Mesothelial cell of epicardium (in vitro differentiated cells): ENCODE measurements at places on chromosomes 11 and 22.

- no peak for DNase-seq
Measured at GRCh38 chr11:26878959-26879581, 114.8 kb upstream of the FIBIN start.

GRCh38 chr11:10358696-10359095, 53.8 kb downstream of the ADM start:
- no peak for DNase-seq

DNA sequence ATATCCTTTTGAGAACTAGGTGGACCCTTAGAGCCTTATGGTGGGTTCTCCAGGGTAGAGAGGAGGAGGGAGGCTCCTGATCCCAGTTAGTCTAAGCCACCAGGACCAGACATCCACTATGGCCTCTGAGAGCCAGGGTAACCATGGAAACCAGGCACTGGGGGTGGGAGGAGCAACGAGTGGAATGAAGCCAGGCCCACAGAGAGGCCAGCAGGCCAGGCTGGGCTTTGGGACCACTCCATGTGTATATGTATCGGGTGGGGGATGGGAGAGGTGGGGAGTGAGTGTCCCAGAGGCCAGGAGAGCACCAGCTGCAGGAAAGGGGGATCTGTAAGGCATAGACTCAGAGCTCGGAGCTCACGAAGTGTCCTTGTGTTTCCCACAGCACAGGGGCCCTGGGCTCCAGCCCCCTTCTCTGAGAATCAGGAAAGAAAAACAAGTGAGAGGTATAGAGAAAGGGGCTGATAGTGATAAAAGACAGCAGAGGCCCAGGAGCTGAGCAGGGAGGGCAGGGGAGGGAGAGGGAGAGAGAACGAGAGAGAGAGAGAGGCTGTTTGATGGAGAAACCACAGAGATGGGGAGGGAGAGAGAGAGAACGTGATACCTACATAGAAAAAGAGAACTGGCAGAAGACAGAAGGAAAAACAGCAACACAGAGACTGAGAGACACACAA, 15.5 kb upstream of the TSPAN18 start:
- no peak for DNase-seq

DNA sequence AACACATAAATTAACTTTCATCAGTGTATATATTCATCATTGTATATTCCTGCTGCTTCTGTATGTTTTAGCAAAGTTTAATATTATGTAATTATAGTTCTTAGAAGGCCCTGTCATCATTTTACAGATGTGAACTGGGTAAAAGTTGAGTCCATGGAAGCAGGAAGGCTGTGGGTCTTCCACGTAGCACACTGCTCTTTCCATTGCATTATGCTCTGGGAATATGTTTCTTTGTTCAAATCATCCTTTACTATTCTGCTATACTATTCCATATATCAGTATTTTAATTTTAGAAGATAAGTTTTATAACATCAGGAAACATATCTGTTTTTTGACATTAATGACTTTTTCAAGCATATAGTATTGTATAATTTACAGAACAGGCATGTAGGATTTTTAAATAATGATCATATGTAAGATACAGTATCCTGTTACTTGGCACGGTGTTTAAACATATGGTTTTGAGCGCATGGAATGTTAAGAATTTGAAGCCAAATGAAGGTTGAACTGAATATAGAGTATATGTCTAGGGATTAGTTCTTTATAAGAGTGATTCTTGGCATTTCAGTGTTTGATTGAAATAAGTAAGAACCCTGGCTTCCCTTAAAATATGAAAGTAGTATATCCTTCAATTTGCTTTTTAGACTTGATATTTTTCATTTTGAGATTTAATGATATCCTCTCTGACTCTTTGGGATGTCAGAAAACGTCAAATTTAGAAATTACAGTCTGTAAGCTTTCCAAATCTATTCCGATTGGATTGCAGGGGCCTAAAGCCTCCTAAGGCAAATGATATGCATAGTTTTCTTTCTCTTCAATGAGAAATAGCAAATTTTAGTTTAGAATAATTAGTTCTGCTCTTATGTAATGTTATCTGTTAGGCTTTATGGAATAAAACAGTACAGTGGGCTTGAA, 8.6 kb downstream of the CCDC81 start:
- no peak for DNase-seq

- no peak for DNase-seq
Measured at GRCh38 chr22:42617155-42617983, 2.7 kb upstream of the POLDIP3 start.

DNA sequence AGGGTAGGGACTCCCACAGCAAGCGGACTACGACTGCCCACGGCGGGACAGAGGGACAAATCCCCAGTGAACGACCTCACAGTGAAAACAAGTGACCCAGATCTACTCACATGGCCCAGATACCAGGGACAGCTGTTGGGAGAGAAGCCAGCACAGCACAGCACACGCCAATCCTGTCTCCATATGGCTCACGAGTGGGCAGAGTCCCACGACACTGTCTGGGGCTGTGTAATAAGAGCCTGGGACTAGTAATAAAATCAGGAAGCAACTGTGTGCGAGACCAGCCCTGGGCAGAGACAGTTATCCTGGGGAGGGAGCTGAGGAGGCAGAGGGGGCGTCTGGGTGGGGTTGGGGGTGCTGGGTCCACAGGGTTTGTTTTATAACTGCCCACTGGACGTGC, 385.0 kb downstream of the CTTN start:
- DNase-seq: no peak
